ENCODE measurements at places on chromosomes 12 and 14.

DNA sequence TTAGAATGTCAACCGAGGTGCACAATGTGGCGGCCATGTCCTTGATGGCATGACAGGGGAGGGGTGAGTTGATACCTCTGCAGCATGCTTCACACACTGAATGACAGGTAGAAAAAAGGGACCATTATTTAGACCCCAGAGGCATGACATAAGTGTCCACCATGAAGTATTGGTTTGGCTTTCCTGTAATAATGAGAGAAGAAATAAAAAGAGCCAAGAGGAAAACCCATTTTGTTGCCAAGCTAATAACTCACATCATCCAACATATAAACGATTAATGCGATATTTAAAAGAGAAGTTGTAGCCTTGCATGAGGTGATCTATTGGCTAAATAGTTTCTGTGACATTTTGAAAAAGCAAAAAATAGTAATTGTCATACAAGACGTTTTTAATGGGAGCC lies 343.4 kb downstream of the LRIG3 start:
- DNase-seq: no peak

- DNase-seq: no peak
Measured at GRCh38 chr12:63013302-63013701, 78.4 kb upstream of the PPM1H start.

DNA sequence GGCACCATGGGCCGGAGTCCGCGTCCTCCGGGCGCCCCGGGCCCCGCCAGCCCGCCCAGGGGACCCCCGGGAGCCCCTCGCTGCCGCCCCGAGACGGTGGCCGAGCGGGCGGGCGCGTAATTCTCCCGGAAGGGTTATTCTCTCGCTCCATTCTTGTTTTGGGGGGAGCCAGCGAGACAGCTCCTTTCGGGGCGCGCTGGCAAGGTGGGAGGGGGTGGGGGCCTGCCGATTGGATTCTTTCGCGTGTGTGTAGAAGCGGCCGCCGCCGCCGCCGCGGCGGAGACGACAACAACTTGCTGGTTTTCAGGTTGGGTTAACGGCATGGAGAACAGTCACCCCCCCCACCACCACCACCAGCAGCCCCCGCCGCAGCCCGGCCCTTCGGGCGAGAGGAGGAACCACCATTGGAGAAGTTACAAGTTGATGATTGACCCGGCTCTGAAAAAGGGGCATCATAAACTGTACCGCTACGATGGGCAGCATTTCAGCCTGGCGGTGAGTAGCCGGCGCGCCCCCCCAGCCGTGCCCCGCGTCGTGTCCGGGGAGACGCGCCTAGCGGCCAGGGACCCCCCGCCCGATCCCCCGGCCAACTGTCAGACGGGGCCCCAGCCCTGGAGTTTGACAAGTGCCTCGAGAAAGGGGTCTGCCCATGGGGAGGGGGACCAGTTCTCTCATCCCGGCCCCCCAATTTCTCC lies 755 bp downstream of the SETD1B start:
- peak; percentile 63 for DNase-seq

- DNase-seq: no peak
Measured at GRCh38 chr12:119762619-119763018, 94.7 kb downstream of the PRKAB1 start.

GRCh38 chr12:19971361-19972280 lies 396.7 kb upstream of the PDE3A start:
- no peak for DNase-seq

DNA sequence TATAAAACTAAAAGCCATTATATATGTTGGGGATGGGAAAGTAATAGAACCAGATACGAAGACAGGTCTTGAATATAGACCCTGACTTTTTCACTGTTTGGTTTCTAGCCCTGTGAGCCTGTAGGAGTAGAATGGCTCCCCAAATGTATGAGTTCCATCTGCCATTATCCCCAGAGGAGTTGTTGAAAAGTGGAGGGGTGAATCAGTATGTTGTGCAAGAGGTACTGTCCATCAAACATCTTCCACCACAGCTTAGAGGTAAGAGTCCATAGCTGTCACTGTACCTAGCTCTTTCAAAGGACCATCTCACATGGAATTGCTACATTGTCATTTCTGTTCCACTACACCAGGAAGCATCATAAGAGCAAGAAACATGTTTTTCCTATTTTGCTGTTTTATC lies 1.1 kb downstream of the NCAPD2 start:
- no peak for DNase-seq

DNA sequence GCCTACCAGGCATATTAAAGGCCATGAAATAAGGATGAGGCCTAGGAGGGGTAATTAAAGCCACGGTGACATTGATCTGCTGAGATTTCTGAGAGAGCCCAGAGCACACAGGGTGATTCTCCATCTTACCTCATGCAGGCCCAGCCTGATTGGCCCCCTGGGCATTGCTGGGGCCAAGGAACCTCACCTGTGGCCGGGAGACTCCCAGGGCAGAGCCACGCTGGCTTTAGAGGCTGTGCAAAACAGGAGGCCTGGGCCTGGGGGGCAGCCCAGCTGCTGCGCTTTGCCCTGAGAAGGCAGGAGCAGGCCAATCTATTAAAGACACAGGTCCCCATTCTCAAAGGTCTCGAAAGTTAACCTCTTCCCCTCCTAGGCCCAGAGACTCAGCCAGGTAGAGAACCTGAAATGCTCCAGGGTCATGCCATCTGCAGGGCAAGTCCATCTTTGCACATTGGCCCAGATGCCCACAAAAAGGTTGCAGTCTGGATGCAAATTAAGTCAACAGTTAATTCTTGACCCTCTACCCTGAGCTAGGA lies 1099.7 kb downstream of the BCL11B start:
- DNase-seq: no peak

GRCh38 chr14:76313852-76314251 lies 62.1 kb upstream of the ESRRB start:
- DNase-seq: no peak

GRCh38 chr12:80325167-80325959 lies 118.7 kb upstream of the PTPRQ start:
- DNase-seq: no peak

DNA sequence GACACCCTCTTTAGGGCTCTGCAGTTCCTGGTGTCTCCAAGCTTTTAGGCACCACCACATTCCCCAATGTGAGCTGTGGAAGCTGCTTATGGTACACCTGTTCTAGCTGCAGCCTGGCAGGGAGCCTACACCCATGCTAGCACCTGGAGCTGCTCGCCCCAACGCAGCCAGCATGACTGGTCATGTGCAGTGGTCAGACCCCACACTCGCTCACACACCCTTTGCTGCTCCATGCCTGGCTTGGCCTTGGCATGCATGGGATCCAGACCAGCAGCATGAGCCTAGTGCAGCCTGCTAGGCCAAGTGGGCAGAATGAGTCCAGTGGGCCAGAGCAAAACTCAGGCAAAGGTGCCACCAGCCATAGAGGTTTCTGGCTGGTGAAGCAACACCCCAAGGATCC lies 86.4 kb upstream of the OSBPL8 start:
- no peak for DNase-seq

DNA sequence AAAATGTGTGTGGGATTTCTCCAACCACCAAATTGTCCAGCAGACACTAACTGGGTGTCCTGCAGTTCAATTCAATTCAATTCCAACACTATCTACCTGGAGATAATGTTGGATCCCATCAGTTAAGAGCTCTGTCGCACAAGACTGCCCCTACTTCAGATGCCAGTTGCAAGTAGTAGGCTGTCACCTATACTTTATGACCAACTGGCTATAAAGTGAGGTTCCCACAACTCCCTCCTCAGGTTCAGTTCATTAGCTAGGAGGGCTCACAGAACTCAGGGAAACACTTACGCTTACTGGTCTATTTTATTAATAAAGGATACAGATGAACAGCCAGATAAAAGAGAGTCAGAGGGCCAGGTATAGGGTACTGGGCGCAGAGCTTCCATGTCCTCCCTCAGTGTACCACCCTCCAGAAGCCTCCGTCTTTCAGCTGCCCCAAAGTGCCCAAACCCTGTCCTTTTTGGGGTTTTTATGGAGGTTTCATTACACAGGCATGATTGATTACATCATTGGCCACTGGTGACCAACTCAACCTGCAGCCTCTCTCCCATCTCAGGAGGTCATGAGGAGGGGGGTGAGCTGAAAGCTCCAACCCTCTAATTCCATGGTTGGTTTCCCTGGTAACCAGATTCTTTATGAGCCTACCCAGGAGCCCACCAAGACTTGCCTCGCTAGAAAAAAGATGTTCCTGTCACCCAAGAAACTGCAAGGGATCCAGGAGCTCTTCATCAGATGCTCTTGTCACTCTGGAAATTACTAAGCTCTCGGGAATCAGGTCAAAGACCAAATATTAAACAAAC lies 7.5 kb upstream of the SERPINA5 start:
- no peak for DNase-seq

GRCh38 chr12:6620137-6620884 lies 13.1 kb upstream of the CHD4 start:
- DNase-seq: peak; percentile 64

- no peak for DNase-seq
Measured at GRCh38 chr14:68653108-68653507, 139.8 kb downstream of the ZFP36L1 start.

DNA sequence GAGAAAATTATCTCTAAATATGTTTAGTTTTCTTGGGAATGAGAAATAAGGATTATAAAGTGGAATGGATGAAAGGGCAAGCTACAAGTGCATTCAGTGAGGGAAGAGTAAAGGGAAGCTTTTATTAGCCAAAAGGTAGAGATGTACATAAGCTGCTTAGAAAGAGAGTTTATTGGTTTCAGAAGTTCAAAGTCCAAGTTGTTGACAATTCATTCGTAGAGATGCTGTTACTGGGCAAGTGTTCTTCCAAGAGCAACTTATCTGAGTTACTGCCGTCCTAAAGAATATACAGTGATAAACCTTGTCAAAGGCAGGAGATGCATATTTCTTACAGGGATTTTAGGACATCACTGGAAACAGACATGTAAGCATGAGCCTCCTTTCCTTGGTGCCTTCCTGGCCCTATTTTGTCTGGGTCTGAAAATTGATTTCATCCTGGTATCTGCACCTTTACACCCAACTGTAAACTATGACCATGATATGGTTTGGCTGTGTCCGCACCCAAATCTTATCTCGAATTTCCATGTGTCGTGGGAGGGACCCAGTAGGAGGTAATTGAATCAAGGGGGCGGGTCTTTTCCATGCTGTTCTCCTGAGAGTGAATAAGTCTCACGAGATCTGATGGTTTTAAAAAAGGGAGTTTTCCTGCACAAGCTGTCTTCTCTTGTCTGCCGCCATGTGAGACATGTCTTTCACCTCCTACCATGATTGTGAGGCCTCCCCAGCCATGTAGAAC lies 46.8 kb downstream of the TRMT5 start:
- DNase-seq: no peak

DNA sequence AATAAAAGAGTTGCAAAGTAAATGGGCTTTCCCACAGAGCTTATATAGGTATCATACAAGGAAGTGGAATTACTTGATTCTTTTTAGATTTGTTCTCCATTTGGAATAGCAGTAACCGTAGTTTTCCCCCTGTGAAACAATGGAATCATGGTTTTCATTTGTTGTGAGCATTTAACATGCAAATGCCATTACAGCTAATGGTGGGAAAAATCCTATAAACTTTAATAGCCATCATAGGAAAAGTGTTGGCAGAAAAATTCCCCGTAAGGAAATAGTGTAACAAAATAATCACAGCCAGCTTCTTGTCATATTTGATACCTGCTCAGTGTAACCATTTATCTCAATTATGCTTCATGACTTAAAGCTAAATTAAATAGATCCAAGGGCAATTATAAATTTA lies 95.3 kb downstream of the TPH2 start:
- DNase-seq: no peak

GRCh38 chr14:28785096-28785952 lies 18.7 kb downstream of the FOXG1 start:
- DNase-seq: no peak

DNA sequence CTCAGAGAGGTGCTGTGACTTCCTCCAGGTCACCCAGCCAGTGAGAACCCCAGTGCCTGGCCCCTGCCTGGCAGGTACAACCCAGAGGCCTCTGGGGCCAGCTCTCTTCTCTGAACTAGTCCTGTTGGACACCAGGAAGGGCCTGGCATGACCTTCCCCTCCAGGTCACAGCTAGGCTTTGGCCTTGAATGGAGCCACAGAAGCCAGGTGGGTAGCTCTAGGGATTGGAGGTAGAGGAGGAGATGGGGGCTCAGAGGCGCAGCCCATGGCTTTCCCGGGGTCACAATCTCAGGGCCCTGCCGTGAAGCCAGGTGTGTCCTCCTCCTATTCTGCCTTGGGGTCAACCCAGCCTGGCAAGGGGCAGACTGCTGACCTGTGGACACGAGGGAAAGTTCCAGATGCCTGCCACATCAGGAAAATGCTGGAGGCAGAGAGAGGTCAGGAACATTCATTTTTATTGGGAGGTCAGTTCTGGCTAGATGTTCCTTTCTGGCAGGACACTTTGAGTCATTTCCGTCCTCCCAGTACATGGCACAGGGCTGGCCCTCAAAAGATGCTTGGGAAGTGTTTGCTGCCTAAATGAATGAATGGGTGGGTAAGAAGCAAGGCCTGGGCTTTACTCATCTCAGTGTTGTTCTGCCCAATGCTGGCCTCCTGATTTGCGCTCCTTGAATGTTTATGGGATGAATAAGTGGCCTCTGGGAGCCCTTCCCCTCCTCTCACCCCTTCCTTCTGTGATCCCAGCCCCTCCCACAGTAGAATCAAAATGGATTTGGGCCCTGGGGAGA lies 25.4 kb downstream of the FAM222A start:
- no peak for DNase-seq

- no peak for DNase-seq
Measured at GRCh38 chr14:55893705-55894104, 224.5 kb upstream of the PELI2 start.

- no peak for DNase-seq
Measured at GRCh38 chr12:42364692-42365091, 38.7 kb downstream of the PPHLN1 start.

- no peak for DNase-seq
Measured at GRCh38 chr14:21043387-21043973, 1.3 kb downstream of the RNASE7 start.

DNA sequence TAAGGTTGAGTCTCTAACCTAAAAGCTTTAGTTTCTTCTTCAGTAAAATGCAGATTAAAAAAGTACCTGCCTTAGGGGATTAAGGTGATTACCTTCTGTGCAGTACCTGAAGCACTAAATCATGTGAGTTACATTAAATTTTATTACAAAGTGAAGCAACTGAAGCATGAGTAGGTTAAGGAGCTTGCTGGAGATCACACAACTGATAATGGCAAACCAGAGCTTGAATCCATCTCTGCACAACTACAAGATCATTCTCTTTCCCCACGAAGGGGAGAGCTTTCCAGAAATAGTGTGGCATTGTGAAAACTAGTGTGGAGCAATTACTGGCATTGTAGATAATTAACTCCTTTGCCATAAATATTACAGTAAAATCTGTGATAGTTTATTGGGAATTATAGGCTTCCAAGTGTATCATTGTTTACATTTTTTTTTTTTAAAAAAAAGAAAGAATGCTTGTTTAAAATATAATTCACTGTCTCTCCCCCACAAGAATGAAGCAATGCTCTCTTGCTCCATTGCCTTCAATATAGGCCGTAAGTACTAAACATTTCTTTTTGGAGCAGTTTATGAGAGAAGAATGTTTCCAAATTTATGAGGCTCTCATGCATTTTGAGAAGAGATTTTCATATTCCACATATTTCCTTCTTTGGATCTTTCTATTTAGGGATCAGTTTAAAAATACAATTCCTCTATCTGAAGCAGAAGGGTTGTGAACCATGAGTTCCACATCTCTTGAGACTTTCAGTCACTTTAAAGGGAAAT lies 20.5 kb downstream of the SLC38A2 start:
- DNase-seq: no peak

- DNase-seq: no peak
Measured at GRCh38 chr12:43214166-43214565, 337.8 kb downstream of the ADAMTS20 start.

GRCh38 chr12:53585448-53586125 lies 40.6 kb downstream of the ATF7 start:
- no peak for DNase-seq

GRCh38 chr12:110345963-110346362 lies 57.5 kb downstream of the ANAPC7 start:
- DNase-seq: no peak

All from stimulated activated CD8-positive, alpha-beta memory T cell treated with anti-CD3 and anti-CD28 coated beads, Interleukin-4, amount 100 ng/mL, for 48 hours (primary cell).